ENCODE measurements at places on chromosomes 13 and 19. TPM values are rescaled to one million over a fixed set of nuclear protein-coding genes. Genes with fewer than 3 reads are reported as not detected.

DNA sequence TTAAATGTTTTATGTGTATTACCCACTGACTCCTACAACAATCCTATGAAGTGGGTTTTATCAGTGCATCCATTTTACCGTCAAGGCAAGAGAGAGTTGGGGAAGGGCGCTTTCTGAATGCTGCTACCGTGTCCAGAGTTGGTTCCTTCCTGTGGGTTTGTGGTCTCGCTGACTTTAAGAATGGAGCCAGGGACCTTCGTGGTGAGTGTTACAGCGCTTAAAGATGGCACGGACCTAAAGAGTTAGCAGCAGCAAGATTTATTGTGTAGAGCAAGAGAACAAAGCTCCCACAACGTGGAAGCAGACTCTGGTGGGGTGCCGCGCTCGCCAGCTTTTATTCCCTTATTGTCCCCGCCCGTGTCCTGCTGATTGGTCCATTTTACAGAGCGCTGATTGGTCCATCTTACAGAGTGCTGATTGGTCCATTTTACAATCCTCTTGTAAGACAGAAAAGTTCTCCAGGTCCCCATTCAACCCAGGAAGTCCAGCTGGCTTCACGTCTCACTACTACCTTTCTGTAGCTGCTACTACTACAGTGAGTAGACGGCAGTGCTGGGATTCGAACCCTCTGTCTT, 6.1 kb downstream of the OSCAR start:
- H3K27me3 ChIP-seq = no peaks in the 10 kb centered on the region
- no peaks in the 10 kb centered on the region for H3K4me1 ChIP-seq
- DNase-seq = no peak
- no peak overlapping the region for H3K27ac ChIP-seq
- no peaks in the 10 kb centered on the region for H3K36me3 ChIP-seq

DNA sequence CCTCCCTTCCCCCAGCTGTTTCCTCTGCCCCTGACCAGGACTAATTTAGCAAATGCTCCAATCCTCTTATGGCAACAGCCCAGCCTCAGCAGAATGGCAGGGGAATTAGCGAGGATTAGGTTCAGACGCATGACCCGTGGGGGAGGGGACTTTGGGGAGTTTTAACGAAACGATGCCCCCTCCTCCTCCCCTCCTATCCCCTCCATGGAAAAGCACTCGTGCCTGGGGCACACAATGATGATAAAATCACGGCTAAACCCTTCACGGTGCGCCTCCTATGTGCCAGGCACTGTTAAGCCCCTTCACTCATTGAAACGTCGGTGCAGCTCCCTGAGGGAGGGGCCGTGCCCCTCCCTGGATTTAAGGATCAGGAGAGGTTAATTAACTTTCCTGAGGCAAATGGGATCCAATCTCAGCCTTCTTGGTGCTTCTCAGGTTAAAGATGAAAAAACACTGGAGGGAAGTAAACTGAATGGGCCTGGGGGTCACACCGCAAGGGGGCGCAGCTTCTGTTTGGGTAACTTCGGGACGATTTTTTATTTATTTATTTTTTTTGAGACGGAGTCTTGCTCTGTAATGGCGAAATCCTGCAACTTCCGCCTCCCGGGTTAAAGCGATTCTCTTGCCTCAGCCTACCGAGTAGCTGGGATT, 10.1 kb upstream of the TPRX2 start:
- H3K4me1 ChIP-seq = no peaks in the 10 kb centered on the region
- no peak overlapping the region for H3K27ac ChIP-seq
- peak; percentile 14 for DNase-seq

DNA sequence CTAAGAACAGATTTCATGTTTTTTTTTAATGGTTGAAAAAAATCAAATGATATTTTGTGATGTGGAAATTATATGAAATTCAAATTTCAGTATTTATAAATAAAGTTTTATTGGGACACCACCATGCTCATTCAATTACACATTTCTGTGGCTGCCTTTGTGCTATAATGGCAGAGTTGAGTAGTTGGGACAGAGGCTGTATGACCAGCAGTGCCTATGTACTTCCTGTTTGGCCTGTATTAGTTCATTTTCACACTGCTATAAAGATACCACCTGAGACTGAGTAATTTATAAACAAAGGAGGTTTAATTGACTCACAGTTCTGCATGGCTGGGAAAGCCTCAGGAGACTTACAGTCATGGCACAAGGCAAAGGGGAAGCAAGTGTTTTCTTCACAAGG, 33.6 kb downstream of the AKAP11 start:
- no peak overlapping the region for H3K27ac ChIP-seq
- no peaks in the 10 kb centered on the region for H3K27me3 ChIP-seq
- DNase-seq = no peak
- H3K36me3 ChIP-seq = peaks cover 66% of the 10 kb centered on the region
- no peaks in the 10 kb centered on the region for H3K4me1 ChIP-seq
- H3K4me3 ChIP-seq = no peak overlapping the region

GRCh38 chr13:31846961-31847752, 107.8 kb downstream of the RXFP2 start:
- H3K4me3 ChIP-seq = peak overlapping the region; percentile 61
- H3K36me3 ChIP-seq = no peaks in the 10 kb centered on the region
- H3K4me1 ChIP-seq = peaks cover 5% of the 10 kb centered on the region
- peaks cover 12% of the 10 kb centered on the region for H3K27me3 ChIP-seq

RFPL4A gene
- not detected for total RNA-seq
